Posterior cingulate gyrus (tissue), 11 donors: ENCODE measurements at places on chromosomes 1 and 21.

GRCh38 chr1:39102537-39103327 lies 76.6 kb downstream of the NDUFS5 start:
- DNase-seq = no peak

- DNase-seq = peak; percentile 97
Observed at GRCh38 chr1:204870160-204870912, at the start of gene NFASC. TSS of gene NFASC (plus strand) at chr1:204870862. CDS start at chr1:204944316, 73,454 bp downstream.

DNA sequence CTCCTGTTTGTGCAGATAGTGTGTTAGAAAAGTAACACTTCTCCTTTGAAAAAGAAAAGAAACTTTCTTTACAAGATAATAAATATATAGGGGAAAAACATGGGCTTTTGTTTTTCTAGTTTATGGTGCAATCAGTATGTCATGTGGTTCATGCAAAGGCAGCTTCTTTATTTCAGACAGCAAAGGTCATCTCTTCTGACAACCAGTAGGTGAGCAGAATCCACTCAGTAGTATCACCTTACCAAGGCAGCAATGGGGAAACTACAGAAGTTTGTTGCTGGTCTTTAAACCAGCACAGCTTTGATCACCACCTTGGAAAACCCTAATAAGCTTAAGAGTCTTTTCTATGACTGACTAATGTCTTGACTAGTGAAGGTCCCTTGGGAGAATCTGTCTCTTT lies 13.0 kb upstream of the SAMSN1 start:
- DNase-seq = no peak

- no peak for DNase-seq
Observed at GRCh38 chr1:17163789-17164666, 40.9 kb upstream of the PADI1 start.

GRCh38 chr1:205376739-205377138 lies 20.0 kb upstream of the KLHDC8A start:
- DNase-seq = no peak

DNA sequence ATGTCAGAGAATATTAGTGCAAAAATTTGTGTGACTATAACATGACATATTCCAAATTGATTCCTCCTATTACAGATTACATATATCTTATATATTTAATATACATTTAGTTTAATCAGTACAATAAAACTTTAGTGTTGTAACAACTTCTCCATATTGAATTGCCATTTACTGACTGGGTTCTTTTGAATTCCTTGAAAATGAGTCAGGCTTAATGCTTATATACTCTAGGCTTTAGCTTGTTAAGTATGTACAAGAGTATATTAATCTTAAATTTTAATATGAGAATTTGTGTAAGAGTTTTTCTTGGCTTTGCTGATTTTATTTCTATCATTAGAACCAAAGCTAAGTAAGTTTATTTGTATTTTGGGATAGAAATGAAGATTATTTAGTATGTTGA lies 40.3 kb downstream of the XPR1 start:
- no peak for DNase-seq

DNA sequence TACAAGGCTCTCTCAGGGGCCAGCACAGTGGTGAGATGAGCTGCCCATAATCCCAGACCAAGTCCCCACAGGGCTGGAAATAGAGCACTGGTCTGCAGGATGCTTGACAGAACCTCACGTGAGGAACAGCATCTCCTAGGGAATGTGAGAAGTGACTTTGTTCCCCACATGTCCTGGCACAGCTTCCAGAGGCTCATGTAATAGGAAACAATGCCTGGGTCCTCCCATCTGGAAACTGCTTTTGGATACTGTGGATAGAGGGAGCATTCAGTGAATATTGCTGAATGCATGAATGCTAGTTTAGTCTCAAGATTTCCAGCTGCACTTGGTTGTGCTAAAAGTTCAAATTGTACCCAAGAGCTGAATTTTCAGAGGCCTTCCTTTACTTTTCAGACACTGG lies 146.2 kb downstream of the TNR start:
- no peak for DNase-seq

GRCh38 chr1:61120246-61120840 lies 38.0 kb downstream of the NFIA start:
- no peak for DNase-seq

DNA sequence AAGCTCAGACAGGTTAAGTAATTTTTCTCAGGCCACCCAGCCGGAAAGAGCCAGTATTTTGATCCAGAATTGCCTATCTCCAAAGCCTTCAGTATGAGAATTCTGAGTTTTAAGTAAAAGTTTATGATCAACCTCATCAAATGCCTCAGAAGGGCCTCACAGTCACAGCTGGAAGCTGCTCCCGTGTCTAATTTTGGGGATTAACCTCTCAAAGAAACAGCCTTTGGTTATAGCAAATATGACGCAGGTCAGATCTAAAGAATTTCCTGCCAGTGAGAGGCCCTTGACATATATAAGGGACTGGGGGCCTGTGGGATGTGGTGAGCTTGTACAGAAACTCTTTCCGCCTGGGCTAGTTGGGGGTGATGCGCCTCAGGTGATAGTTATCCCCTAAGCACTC lies 2.3 kb downstream of the EXTL1 start:
- DNase-seq = no peak

DNA sequence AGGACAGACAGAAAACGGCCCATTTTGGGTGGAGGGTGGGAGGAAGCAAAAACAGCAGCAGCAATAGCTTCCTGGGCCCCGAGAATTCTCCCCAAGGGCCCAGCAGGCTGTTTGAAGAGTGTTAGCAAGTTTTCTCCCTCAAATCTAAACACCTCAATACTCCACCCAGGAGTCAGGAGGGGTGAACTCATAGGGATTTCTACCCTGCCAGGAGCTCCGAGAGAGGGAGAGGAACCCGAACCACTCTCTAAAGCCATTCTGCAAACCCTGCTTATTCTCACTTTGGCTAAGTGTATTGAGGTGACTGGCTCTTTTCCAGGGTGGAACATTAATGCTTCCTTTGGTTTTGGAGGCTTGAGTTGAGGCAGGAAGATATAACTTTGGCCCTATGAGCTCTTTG lies 55.6 kb upstream of the PPM1J start:
- no peak for DNase-seq

DNA sequence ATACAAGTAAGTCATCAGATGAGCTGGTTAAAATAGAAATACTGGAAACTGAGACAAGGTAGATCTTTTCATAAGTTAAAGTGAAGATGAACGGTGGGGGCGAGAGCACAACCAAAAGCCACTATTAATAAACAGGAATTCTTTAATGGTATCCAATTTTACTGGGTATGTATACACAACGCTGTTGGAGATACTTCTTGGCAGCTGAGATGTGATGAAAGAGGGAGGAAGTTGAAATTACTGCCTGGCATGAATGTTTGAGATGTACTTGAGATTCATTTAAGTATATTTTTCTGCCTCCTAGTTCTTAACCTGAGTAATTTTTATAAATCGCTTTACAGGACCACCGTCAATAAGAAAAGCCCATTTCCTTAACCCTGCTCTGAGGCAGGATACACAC lies 110.0 kb upstream of the ZRANB2 start:
- no peak for DNase-seq

- DNase-seq = peak; percentile 83
Observed at GRCh38 chr1:92577261-92577895, 90.7 kb upstream of the GFI1 start.

DNA sequence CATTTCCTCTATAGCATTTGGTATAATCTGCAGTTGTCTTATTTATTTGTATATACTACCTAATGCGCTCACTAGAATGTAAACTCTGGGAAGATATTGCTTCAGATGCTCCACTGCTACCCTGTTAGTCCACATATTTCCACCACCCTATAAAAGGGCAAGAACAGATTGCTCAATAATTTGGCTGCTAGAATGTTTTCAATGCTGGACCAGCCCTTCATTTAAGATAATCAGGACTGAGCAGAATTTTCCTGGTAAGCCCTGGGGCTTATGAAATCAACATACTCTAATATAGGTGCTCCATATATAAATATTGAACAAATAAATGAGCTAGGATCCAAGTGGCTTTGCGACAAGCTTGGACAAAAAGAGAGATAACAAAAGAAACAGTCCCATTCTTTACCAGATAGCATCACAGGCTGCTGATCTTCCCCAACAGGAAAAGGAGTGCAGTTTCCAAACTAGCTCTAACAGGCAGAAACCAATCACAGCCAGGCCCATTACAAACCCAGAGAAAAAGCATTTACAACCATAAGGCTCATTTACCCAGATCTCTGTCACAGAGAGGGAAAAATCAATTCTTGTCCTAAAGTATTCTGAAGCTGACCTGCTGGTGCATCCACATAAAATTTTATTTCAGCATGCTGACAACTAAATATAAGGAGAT lies 8.3 kb downstream of the BCAR3 start:
- no peak for DNase-seq

DNA sequence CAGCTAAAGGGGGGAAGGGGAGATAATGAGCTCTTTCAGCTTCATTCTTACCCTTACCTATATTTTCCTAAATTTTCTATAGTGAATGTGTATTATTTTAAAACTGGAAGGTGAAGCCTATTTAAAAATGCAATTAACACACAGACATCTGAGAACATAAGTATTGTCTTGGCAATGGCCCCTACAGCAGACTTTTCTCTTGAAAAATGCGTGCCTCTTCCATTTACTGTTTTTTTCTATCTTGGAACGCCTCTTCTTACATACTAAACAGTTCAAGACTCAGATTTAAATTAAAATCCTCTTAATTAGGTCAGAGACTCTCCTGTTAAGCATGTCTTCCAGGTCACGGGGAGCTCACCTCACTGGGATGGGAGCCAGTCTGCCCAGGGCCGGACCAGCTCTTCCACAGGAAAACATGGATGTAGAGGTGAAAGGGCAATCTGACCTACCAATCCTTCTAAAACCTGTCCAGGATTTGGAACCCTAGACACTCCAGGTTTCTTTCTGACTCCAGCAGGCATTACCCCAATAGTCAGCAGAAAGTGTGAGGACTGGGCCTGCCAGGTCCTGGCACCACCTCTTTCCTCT lies 137.3 kb downstream of the ZNF281 start:
- DNase-seq = no peak

GRCh38 chr21:38467374-38467773 lies 30.9 kb downstream of the ERG start:
- no peak for DNase-seq

- no peak for DNase-seq
Observed at GRCh38 chr1:211947396-211948295, 87.7 kb downstream of the INTS7 start.

DNA sequence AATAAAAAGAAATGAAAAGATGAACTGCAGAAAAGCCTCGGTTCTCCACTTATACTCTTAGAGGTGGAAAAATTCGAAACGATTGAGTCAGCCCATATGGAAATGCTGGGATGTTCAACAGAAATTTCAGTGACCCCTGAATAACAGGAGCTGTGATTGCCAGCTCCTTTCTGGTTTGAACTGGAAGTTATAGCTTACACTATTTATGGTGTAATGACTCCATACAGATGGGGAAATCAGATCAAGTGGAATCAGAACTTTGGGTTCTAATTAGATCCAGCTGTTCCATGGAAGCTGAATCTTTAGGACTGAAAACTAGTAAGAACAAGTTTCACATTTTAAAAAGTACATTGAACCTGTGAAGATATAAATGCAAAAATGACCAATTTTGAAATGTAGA lies 569.3 kb upstream of the ZRANB2 start:
- no peak for DNase-seq

GRCh38 chr1:24899581-24900485 lies 30.2 kb downstream of the RUNX3 start:
- DNase-seq = no peak

GRCh38 chr1:195185736-195186135 lies 1422.5 kb downstream of the KCNT2 start:
- no peak for DNase-seq

DNA sequence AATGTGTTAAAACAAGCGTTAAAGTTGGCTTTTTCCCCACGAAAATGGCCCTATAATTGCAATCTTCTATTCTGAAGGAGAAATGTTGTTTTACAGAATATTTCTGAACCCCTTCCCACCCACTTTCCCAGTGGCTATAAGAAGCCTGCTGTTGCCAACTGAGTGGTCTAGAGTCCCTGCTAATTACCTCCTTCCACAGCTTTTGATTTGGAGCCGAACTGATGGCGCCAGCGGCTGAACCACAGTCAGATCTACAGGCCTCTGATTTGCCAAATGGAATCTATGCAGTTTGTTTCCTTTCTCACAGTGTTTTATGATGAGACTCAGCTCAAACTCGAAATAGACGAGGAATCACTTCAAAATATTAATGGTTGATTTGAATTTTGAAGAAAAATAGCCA lies 76.0 kb upstream of the C1orf105 start:
- DNase-seq = no peak

- DNase-seq = no peak
Observed at GRCh38 chr1:118563981-118564951, 379.2 kb upstream of the SPAG17 start.

DNA sequence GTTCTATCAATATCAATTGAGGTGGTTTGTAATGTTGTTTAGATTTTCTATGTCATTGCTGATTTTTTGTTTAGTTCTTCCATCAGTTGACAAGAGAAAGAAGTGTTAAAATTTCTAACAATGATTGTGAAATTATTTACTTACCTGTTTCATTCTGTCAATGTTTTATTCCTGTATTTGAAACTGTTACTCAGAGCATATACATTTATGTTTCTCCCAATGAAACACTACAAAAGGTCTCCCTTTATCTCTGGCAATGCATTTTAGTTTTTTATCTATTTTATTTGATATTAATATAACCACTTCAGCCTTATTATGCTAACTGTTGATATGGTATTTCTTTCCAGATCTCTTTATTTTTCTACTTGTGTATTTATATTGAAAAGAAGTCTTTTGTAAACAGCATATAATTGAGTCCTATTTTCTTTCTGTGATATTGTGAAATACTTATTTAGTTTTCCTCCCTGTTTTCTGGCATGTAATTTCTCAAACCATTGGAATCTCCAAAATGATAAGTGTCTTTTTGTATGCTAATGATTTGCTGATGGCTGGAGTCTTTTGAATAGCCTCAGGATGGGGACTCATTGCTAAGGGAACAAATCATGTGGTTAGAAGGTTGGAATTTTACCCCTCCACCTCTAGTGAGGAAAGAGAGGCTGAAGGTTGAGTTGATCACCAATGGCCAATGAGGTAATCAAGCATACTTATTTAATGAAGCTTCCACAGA lies 122.0 kb downstream of the ADSS2 start:
- DNase-seq = no peak

DNA sequence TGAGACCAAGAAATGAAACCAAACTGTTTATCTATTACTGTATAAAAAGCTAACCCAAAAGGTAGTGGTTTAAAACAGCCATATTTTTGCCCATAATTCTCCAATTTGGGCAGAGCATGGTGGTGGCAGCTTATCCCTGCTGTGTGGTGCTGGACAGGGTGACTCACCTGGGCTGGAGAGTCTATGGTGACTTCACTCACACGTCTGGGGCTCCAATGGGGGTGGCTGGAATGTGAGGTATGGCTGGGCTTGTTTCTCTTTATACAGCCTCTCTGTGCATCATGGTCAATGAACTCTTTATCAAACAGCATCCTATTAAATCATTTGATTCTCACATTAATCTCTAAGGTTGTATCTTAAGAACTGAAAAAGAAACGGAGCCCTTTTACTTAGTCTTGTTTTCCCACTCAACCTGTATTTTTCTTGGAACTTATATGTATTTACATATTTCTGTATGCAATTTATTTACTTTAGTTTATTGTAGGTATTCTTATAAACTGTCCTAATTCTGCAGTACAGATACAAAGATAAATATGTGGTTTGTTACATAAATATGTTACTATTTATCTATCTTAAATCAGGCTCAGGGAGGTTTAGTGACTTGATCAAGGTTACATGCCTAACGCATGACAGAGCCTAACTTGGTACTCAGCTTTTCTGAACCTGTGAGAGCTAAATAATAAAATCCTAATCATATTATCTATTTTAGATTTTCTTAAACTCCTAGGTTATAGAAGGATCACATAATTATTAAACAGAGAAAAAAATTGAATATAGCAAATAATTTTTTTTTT lies 37.5 kb upstream of the WLS start:
- no peak for DNase-seq

- no peak for DNase-seq
Observed at GRCh38 chr1:165045902-165046301, 310.6 kb downstream of the LMX1A start.
